ENCODE measurements at places on chromosomes 6 and 20.
A peak's percentile ranks its signal among the peaks of the same experiment; 100 is the strongest.

DNA sequence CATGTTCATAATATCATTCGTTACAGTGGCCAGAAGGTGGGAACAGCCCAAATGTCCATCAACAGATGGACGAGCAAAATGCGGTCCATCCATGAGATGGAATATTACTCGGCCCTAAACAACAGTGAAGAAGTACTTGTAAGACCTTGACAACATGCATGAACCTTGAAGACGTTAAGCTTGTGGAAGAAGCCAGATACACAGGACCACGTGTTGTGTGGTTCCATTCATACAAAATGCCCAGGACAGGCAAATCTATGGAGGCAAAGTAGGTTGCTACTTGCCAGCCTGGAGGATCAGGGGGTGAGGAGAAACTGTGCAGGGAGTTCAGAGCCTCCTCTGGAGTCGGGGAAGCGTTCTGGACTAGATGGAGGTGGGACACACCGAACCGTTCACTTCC lies 207.1 kb downstream of the ERMARD start:
- DNase-seq, result no peak

- DNase-seq, result peak; percentile 58
Observed at GRCh38 chr6:28399350-28400121, at the start of gene ZSCAN12. Gene ZSCAN12 (minus strand): TSS chr6:28399747. CDS start chr6:28398405, 1,342 bp downstream.

DNA sequence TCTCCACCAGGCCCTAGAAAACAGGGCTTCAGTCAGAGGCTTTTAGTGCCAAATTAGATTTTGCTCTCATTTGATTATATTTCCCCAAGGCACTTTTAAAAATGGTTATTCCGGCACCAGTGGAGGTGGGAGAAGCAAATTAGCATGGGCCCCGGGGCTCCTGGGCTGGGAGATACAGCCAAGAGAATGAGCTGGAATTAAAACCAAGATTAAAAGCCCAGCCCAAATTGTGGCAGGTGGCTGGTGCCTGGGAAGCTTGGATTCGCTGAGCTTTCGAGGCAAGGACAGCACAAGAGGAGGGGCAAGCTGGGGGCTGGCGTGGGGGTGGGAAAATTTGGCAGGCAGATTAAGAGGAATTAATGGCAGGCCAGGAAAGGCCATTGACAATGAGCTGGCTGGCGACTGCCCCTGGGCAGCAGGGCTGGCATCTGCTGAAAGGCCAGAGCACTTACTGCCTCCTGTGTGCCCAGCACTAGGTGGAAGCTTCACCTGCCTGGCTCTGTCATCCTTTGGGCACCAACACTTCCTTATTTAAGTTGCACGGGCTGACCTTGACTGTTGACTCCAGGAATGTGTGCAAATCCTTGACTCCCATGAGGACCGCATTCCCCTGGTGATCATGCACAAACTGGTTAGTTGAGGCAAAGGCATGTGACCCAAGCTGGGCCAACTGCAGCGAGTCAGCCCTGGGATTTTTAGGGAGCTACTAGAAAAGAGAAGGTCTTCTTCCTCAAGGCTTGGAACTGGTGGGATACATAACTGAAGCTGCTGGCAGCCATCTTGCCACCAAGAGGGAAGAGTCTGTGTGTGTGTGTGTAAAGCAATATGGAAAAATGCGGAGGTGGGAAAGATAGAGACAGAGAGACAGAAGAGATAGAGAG lies 76.1 kb downstream of the SULF2 start:
- DNase-seq, result no peak

DNA sequence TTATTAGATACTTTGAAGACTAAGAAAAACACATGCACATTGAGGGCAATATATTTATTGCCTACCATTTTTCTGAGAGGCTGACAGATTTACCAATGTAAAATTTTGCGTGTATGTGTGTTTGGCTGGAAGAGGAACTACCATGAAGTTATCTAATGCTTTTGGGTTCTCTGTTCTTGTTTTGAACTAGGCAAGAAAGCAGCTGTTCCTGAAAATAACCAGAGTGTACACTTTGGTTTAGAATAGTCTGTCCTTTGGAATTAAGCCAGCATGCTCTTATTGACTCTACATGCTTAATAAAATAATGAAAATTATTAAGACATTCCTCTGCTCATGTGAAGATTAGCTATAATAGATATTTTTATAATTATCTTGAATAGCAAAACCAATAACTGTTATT lies 129.2 kb downstream of the MYB start:
- DNase-seq, result no peak

GRCh38 chr6:7899101-7899888 lies 11.3 kb downstream of the TXNDC5 start:
- no peak for DNase-seq

DNA sequence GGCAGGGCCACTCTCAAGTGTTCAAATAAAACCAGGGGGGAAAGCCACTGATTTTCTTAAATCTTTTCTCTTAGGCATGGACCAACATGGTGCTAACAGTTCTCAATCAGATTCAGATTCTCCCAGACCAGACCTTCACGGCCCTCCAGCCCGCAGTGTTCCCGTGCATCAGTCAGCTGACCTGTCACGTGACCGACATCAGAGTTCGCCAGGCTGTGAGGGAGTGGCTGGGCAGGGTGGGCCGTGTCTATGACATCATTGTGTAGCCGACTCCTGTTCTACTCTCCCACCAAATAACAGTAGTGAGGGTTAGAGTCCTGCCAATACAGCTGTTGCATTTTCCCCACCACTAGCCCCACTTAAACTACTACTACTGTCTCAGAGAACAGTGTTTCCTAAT lies 41.5 kb upstream of the SMIM28 start:
- DNase-seq, result no peak

DNA sequence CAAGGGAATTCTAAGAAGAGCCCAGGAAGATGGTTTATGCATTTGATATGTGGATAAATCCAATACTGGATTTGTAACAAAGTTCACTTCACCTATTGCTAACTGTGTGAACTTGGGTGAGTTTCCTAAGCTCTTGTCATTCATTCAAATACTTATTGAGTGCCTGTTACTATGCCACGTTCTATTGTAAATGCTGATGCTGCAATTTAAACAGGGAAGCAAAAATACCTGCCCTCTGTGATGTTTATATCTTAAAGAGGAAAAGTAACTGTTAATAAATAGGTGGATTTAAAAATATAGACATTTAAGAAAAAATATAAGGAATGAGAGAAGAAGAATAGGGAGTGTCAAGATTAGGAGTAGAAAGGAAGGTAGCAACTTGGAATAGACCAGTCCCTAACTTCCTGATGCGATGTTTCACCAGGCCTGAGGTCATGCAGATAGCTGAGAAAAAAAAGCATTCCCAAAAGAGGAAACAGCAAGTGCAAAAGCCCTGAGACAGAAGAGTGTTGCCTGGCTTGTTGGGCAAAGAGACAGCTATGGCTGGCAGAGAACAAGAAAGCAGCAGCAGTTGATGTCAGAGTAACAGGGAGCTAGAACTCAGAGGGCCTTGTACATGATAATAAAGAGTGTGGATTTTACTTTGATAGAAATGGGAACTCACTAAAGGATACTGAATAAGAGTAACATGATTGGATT lies 54.3 kb upstream of the TCF21 start:
- DNase-seq, result no peak

- DNase-seq, result no peak
Observed at GRCh38 chr6:36829919-36830544, 9.2 kb downstream of the CPNE5 start.

DNA sequence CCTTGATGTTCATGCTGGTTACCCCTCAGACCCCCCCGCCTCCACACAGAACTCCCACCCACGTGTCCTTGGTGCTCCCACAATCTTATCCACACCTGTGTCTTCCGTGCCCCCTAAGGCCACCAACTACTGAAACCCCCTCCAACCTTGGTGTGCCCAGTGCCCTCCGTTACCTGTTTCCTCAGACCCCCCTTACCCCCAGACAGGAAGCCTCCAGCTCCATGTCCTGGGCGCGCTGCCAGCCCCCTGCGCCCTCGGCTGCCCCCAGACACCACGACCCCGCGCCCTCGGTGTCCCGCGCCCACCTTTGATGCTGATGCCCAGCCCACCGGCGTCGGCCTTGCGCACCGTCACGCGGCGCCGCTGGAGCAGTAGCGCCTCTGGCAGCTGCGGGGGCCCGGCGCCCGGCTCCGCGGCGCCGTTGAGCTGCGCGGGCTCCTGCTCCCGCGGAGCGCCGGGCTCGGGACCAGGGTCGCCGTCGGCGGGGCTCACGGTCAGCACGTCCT lies 504 bp downstream of the SNTA1 start:
- no peak for DNase-seq

DNA sequence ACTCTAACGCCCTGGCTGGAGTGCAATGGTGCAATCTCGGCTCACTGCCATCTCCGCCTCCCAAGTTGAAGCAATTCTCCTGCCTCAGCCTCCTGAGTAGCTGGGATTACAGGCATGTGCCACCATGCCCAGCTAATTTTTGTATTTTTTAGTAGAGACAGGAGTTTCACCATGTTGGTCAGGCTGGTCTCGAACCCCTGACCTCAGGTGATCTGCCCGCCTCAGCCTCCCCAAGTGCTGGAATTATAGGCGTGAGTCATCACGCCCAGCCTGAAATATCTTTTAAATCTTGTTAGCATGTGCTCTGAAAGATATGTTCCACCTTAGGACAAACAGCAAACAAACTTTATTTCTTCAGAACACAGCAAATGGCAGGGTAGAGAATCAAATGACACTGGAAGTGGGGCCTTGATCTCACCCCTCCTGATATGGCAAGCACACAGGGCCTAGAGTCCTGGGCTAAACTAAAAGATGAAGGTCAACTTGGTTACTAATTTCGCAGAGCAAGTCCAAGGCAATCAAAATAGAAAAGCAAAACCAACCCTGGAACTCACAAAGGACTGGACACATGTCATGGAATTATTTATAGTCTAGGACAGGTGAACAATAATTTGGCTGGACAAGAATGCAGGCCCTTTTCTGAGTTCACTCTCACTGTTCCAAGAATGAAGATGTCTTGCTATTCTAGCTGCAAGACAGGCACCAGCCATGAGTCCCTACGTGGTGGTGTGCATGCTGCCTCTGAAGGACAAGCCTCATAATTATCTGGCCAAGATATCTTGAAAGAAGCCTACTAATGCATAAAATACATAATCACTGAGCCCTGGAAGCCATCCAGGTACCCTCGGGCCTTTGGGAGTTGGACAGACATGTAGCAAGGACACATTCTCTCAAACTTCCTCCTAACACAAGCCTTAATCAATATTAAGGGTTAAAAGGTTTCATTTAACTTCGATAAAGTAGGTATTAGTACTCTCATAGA lies 35.6 kb downstream of the B4GALT5 start:
- DNase-seq, result no peak

DNA sequence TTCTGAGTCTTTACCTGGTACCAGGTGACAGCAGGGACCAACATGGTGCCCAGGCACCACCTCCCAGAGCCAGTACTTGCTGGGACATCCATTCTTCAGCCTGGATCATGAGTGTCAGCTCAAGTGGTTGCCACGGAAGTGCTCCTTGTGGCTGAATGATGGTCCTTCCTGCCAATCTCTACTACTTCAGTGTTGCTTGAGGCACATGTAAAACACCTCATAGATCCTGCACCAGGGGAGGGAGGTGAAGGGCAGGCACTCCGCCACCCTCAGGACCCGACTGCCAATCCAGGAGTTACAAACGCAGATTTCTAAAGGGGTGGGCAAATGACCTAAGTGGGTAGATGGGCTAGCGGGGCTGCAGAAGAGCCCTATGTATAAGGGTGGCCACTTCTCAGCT lies 226.0 kb downstream of the PREX1 start:
- DNase-seq, result no peak

GRCh38 chr6:146410851-146411595 lies 132.6 kb upstream of the RAB32 start:
- DNase-seq, result no peak
